Neural crest cell (in vitro differentiated cells): ENCODE measurements at places on chromosomes 1 and 21. TPM values are rescaled to one million over a fixed set of nuclear protein-coding genes. Genes with fewer than 3 reads are reported as not detected.
A peak's percentile ranks its signal among the peaks of the same experiment; 100 is the strongest.

DNA sequence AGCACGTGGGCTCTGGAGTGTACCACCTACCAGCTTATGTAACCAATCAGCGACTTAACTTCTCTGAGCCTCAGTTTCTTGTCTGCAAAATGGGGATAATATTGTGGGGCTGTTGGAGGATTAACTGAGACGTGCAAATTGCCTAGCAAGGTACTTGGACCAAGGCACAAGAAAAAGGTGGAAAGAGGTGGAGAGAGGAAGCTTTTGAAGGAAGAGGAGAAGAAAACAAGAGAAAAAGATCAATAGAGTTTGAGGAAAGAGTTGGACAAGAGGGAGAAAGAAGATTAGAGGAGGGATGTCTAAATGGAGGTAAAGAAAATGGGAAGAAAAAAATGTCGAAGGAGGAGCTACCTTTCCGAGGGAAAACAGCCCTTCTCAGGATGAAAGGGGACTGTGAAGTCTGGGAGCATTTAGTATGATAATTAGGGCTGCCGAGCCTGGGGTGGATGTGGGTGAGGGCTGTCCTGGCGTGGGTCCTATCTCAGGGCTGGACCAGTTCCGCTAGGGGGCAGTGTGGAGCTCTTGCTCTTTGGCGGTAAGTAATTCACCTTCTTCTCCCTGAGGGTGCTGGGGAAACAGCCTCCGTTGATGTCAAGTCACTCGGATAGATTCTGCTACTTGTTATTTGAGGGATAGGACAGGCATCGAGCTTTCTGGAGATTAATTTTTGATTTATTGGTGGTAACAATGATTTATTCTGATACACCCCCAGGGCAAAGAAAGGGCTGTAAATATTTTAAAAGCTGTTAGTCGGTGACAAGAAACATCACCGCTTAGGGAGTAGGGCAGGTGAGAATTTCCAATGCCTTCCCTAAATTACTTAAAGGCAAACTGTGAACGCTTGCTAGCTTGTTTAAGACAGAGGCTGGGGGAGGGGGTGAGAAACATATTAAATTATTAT lies 79.0 kb upstream of the NFASC start:
- H3K36me3 ChIP-seq = no peaks in the 10 kb centered on the region
- H3K27ac ChIP-seq = no peak overlapping the region
- no peaks in the 10 kb centered on the region for H3K4me1 ChIP-seq
- DNase-seq = peak; percentile 85
- H3K4me3 ChIP-seq = no peak overlapping the region

DNA sequence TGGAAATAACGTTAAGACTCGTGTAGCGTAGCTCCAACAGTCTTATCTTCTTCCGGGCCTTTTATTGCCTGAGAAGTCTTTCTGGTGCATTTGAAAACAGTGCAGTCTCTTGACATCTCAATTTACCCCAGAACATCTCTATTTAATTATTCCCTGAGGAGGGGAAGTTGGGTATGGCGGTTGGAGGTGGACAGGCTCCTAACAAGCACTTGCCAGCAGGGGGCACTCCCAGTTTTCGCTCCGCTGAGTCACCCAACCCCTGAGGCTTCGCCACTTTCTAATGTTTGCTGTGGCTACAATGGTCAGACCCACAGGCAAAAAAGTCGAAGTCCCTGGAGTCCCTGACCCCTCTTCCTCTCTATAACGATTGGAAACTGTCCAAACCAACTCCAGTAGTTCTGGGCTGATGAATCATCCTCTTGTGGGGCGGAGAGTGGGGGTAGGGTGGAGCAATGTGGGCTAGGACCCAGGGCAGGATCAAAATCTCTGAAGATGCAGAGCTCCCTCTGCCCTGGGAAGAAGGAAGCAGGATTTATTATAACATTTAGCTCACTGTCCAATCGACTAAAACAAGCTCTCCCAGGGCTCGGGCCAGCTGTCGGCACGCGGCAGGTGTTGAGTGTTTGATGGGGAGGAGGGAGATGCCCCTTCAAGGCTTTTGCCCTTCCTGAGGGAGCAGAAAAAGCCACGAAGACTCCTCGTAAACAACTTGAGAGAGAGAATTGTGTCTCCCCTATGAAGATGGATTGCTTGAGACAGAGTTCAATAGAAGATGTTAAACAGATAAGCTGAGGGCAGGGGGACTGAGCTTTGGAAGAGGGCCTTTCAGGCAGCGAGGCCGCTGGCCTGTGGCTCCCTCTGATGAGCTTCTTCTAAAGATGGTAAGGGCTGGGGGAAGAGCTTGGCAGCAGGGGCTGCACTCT lies 85.7 kb downstream of the BRINP2 start:
- H3K36me3 ChIP-seq = no peaks in the 10 kb centered on the region
- H3K27me3 ChIP-seq = no peaks in the 10 kb centered on the region
- peak; percentile 21 for DNase-seq
- H3K4me3 ChIP-seq = no peak overlapping the region

DNA sequence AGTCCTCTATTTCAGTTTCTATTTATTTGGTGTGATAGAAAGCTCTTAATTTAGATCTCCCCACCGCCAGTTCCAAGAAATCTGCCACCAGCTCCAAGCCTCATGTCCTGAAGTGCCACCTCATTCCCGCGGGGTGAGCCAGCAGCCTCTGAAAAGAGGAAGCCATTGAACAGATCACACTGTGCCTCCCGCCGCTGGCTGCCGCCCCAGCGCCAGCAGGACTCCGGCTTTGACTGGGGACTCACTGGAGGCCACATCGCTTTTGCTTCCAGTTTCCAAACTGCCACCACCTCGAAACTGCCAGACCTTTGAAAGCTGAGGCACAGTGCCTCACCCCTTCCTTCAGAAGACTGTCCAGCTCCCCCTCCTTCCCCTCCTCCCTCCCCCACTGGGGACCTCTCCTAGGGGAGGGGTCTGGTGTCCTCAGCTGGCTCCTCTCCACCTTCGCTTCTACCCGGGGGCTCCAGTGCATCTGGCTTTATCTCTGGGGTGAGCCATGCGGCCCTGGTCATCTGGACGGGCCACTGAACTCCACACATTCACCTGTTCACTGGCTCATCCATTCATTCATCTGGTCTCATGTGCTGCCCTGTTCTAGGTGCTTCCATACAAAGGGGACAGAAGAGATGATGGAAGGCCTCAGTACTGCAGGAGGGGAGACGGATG lies 58.9 kb downstream of the VPS26C start:
- peaks cover 23% of the 10 kb centered on the region for H3K4me1 ChIP-seq
- peaks cover 28% of the 10 kb centered on the region for H3K36me3 ChIP-seq
- H3K27me3 ChIP-seq = peaks cover 7% of the 10 kb centered on the region
- no peak for DNase-seq

DNA sequence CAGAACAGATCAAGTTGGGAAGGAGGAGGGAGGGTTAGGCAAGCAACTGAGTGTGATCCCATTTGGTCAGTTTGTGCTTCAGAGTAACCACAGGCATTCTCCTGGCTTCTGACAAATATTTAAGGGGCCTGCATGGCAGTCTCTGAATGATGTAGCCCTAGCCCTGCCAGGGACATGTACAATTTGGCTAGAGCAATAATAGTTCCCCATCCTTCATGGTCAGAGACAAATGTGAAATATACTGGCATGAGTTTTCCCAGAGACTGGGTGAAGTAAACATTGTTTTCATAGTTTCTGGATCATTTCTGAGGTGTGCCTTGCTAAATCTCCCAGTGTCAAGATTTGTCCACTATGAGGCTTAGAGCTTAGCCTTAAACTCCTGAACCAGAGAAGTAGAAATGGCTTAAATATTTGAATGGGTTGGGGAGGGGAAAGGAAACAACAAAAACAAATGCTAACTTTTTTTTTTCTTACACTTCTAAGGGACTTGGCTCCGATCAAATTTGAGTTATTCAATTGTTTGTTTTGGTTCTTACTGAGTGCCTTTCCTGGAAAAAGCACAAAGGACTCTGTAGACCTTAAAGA lies 42.0 kb upstream of the UBE2U start:
- H3K27me3 ChIP-seq = no peaks in the 10 kb centered on the region
- peaks cover 3% of the 10 kb centered on the region for H3K36me3 ChIP-seq
- H3K4me1 ChIP-seq = peaks cover 42% of the 10 kb centered on the region
- no peak overlapping the region for H3K27ac ChIP-seq
- H3K4me3 ChIP-seq = no peak overlapping the region

GRCh38 chr1:83997631-83998030 lies 1.3 kb downstream of the TTLL7 start:
- H3K4me3 ChIP-seq = peak overlapping the region; percentile 95
- H3K36me3 ChIP-seq = no peaks in the 10 kb centered on the region
- peaks cover 23% of the 10 kb centered on the region for H3K27me3 ChIP-seq
- H3K27ac ChIP-seq = no peak overlapping the region
- H3K4me1 ChIP-seq = peaks cover 11% of the 10 kb centered on the region

GRCh38 chr1:118147522-118147921 lies 37.5 kb downstream of the SPAG17 start:
- no peaks in the 10 kb centered on the region for H3K36me3 ChIP-seq
- H3K4me3 ChIP-seq = no peak overlapping the region
- no peak for DNase-seq
- no peaks in the 10 kb centered on the region for H3K27me3 ChIP-seq
- H3K4me1 ChIP-seq = no peaks in the 10 kb centered on the region

DNA sequence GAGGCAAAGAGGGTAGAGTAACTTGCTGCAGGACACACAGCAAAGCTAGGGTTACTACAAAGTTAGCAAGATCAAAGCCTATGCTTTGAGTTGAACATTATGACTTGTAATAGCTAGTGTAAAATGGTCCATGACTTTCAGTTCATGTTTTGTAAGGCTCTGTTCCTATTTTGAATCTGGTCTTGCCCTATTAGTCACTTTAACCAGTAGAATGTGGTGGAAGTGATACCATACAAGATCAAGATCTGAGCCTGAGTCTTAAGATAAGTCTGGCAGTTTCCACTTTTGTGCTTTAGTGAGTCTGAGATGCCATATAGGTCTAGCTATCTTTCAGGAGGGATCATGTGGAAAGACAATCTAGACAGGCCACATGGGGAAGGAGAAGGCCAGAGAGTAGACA lies 282.1 kb upstream of the BRINP3 start:
- H3K4me3 ChIP-seq = no peak overlapping the region
- DNase-seq = no peak
- no peaks in the 10 kb centered on the region for H3K4me1 ChIP-seq
- H3K27ac ChIP-seq = no peak overlapping the region
- H3K36me3 ChIP-seq = no peaks in the 10 kb centered on the region

GRCh38 chr21:39000496-39000895 lies 182.8 kb downstream of the PSMG1 start:
- no peak overlapping the region for H3K27ac ChIP-seq
- H3K4me1 ChIP-seq = peaks cover 10% of the 10 kb centered on the region
- no peaks in the 10 kb centered on the region for H3K36me3 ChIP-seq
- H3K4me3 ChIP-seq = no peak overlapping the region

DNA sequence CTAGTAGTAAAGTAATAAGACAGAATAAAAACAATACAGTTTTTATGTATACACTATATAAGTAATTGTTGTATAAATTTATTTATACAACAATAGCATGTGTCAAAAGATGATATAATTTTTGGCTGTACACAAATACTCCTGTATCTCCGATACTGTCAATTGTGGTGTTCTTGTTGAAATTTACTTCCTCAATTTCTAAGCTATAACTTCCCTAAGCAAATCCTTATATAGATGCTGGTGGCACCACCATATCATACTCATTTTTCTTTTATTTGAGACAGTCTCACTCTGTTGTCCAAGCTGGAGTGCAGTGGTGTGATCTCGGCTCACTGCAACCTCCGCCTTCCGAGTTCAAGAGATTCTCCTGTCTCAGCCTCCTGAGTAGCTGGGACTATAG lies 141.0 kb upstream of the HP1BP3 start:
- H3K27ac ChIP-seq = no peak overlapping the region
- no peak for DNase-seq
- no peaks in the 10 kb centered on the region for H3K27me3 ChIP-seq
- peaks cover 10% of the 10 kb centered on the region for H3K36me3 ChIP-seq

DNA sequence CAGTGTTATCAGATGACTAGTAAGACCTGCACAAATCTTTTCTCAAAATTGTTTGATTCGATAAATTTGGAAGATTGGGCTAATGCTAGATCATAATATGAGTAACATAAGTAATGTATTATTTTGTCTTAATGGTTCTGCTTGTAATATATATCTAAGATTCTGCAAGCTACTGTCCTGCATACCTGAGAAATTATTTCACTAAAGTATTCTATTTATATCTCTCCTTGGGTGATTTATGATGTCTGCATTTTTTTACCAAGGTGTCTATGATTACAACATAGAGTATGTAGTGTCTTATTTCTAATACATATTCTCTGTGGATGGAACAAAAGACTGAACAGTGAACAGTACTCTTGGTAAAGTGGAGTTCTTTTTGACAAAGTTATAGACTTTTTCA lies 166.6 kb downstream of the CLEC20A start:
- no peak overlapping the region for H3K27ac ChIP-seq
- H3K4me1 ChIP-seq = no peaks in the 10 kb centered on the region
- H3K36me3 ChIP-seq = no peaks in the 10 kb centered on the region
- H3K27me3 ChIP-seq = no peaks in the 10 kb centered on the region

DNA sequence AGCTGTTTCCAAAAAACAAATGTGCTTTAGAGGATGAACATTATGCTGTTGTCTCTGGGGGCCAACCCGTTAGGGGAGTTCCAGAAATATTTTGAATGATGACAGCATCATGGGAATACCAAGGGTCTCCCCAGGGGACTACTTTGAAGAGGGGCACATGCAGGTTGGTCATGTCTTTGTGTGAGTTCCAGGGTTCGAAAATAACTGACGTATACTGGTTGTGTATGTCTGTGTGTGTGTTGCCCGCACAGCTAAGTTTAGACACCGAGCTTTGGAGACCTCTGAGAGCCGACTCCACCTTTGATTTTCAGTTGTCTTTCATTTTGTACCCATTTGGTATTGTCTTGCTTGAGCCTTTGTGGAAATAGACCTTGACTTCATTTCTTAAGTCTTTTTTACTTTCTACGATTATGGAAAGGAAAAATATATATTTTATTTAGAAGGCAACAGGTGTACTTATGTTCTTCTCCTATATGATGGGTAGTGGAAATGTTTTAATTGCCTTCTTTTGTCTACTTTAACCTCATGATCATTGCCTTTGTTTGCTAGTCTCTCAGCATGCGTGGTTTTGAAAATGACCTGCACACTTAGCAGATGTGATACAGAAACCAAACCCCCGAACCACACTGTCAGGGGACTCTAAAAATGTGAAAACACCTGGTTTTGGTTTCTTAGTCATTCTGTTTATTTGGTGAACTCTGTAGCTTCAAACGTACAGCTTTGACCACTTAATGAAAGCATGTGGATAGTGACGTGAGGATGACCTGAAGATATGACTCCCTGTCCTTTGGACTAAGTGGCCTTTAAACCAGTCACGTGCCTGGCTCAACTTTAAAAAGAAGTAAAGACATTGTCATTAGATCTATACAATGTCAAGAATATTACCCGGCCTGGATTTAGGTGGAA lies 56.5 kb downstream of the GALNT2 start:
- no peaks in the 10 kb centered on the region for H3K27me3 ChIP-seq
- DNase-seq = no peak

- peaks cover 31% of the 10 kb centered on the region for H3K27me3 ChIP-seq
- H3K36me3 ChIP-seq = no peaks in the 10 kb centered on the region
Observed at GRCh38 chr1:66532214-66532613, 1.7 kb upstream of the SGIP1 start.

The TFB2M gene
- 9.0 and 9.4 TPM in 2 replicates for total RNA-seq

The FAM151A gene
- total RNA-seq = not detected in 2 replicates

The ADIPOR1 gene
- total RNA-seq = 40.4 and 42.1 TPM in 2 replicates

The FCRL2 gene
- total RNA-seq = not detected in 2 replicates

The OR2L5 gene
- total RNA-seq = not detected in 2 replicates

The UBE2U gene
- total RNA-seq = not detected in 2 replicates

The ISG15 gene
- total RNA-seq = 17.4 and 22.3 TPM in 2 replicates

The NUDC gene
- 96.1 and 102 TPM in 2 replicates for total RNA-seq
